ENCODE measurements at places on chromosomes 1 and 21.

GRCh38 chr1:20279509-20279908 is 11.2 kb upstream of the VWA5B1 start:
- no peak for DNase-seq

DNA sequence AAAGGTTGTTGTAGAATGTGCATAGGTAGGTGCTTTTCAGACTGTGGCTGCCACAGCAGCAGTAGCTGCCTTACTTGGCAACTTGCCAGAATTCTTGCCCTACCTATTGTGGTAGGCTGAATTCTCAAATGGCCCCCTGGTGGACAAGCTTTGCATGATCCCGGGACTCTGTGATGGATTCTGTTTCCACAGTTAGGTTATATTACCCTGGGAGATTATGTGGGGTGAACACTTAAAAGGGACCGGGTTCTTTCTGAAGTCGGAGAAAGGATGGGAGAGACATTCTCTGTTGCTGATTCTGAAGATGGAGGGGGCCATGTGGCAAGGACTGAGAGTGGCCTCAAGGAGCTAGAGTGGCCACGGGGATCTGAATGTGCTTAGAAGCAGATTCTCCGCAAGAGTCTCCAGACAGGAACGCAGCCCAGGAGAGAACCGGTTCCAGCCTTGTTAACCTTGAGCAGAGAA is 32.1 kb upstream of the KCNE1 start:
- DNase-seq: no peak

GRCh38 chr1:161727256-161727924 is 6.0 kb downstream of the FCRLB start:
- no peak for DNase-seq

- DNase-seq: no peak
Measured at GRCh38 chr1:168529518-168529917, 14.3 kb downstream of the XCL2 start.

DNA sequence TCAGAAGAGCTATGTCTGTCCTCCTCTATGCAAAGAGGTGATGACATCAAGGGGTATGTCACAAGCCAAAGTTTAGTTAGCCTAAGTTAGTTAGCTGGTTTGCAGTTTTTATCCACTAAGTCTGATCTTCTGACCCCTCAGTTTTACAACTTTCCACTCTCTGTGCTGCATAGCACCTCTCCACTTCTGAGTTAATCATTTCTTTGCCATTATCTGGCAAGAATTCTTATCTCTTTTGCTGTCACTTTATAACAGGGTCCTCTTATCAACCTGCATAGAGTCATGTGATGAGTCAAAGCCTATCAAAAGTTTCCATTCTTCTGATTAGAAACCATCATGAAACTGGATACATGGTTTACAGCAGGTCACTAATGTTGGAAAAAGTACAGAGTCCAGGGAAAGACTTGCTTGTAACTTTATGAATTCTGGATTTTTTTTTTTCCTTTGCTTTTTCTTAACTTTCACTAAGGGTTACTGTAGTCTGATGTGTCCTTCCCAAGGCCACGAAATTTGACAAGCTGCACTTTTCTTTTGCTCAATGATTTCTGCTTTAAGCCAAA is at the start of gene NR5A2:
Gene NR5A2 (plus strand): TSS at position 447 of the 560 bp plus-strand sequence. CDS start 138 bp downstream, outside the sequence.
- DNase-seq: no peak

- DNase-seq: no peak
Measured at GRCh38 chr1:41613689-41614574, 129.4 kb upstream of the EDN2 start.

- no peak for DNase-seq
Measured at GRCh38 chr1:76068542-76068941, 6.0 kb upstream of the ST6GALNAC3 start.

- no peak for DNase-seq
Measured at GRCh38 chr21:45607021-45607908, 36.3 kb upstream of the PCBP3 start.

- no peak for DNase-seq
Measured at GRCh38 chr1:231958448-231958847, 331.9 kb downstream of the DISC1 start.

DNA sequence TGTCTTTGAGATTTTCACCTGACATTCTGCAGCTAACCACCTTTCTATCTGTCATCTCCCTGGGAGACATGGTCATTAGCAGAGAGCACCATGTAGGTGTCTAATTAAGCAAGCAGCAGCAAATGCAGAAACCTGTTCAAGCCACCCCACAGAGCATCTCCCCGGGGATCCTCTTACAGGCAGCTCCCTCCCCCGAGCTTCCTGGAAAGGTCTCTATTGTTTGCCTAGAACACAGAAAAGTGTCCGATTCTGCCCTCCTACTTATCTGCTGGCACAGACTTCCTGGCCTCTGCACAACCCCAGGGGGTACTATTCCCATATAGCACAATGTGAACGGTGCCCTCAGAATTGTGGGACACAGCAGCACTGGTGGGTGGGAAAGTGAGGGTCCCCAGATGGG is 46.1 kb downstream of the PLEKHA6 start:
- no peak for DNase-seq

DNA sequence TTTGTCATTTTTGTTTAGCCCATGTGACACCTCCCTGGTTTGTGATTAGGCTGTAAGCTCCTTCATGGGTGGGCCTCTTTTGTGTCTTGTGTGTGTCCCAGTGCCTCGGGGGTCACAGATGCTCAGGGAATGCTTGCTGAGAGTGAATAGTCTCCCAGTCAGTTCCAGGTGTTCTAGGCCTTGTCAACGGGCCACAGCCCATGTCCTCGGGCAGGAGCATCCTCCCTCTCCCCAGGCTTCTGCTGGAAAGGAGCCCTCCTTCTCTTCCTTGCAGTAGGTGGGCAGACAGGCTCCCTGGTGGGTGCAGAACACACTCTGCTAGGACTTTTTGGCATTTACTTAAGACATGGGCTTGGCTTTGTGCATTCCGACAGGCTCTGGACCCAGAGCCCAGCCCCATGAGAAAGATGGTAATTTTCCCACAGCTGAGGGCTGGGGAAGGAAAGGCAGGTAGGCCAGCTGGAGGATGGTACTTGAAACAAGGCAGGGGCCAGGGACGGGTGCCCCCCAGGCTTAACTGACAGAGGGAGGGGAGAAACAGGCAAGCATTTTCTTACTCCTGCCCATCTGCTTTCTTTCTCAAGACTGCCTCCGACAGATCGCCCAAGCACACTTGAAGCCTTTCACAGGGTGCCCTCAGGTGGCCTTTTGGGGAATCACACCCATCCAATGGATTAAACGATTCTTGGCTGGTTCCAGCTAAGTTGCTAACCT is 7.1 kb upstream of the CPLANE2 start:
- peak; percentile 36 for DNase-seq

GRCh38 chr1:61504852-61505390 is 220.0 kb downstream of the TM2D1 start:
- no peak for DNase-seq

GRCh38 chr1:180617774-180618395 is 13.9 kb upstream of the XPR1 start:
- DNase-seq: no peak

GRCh38 chr21:27643326-27643725 is 676.4 kb upstream of the ADAMTS5 start:
- DNase-seq: no peak

- no peak for DNase-seq
Measured at GRCh38 chr1:32335535-32335789, 571 bp downstream of the MARCKSL1 start.

DNA sequence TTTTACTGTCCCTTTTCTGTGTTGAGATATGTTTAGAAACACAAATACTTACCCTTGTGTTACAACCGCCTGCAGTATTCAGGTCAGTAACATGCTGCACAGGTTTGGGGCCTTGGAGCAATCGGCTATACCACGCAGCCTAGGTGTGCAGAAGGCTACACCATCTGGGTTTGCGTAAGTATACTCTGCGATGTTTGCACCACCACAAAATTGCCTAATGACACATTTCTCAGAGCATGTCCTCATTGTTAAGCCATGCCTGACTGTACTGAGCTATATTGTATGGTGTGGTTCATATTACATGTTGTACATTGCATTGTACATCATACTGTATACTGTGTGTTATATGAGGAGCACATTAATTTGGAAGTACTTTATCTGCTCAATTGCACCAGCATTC is 247.4 kb downstream of the RHOU start:
- DNase-seq: no peak

- DNase-seq: no peak
Measured at GRCh38 chr21:38396325-38396724, 102.0 kb downstream of the ERG start.
